Renal cortical epithelial cell (primary cell): ENCODE measurements at places on chromosomes 5 and 9. TPM values are rescaled to one million over a fixed set of nuclear protein-coding genes. Genes with fewer than 3 reads are reported as not detected.
A peak's percentile ranks its signal among the peaks of the same experiment; 100 is the strongest.

The RAB14 gene
- total RNA-seq = 21.5 and 55.8 TPM in 2 replicates

The ZDHHC11 gene
- under 0.01 and 2.3 TPM in 2 replicates for total RNA-seq

The SPATA31E1 gene
- total RNA-seq = not detected in 2 replicates

The SEMA5A gene
- total RNA-seq = 1.6 and 13.7 TPM in 2 replicates

The CARD19 gene
- total RNA-seq = 38.0 and 71.7 TPM in 2 replicates

The ADAMTS12 gene
- total RNA-seq = 2.3 and 6.3 TPM in 2 replicates

The PIP5KL1 gene
- 0.65 and 2.1 TPM in 2 replicates for total RNA-seq

The KIF20A gene
- total RNA-seq = 1.3 and 17.9 TPM in 2 replicates

GRCh38 chr5:133348406-133348805, 263.9 kb downstream of the FSTL4 start:
- DNase-seq = no peak

- DNase-seq = peak; percentile 3
These were observed 204.2 kb upstream of the HAPLN1 start for GRCh38 chr5:83924891-83925290.

DNA sequence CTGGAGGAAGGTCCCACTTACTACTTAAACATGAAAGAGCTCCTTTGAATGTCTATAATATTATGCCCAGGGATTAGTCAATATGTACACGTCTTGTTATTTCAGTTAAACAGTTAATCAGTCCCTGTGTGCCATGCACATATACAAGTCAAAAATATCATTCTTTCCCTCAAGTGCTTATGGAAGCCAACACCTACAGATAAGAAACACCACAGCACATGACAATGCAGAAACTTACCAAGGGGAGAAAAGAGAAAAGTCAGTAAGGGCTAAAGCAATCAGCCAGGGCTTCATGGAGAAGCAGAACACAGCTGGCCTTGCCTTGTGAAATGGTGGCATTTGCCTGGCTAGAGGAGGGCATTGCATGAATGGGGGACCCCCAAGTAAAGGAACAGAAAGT, 88.3 kb downstream of the SNCAIP start:
- DNase-seq = no peak

DNA sequence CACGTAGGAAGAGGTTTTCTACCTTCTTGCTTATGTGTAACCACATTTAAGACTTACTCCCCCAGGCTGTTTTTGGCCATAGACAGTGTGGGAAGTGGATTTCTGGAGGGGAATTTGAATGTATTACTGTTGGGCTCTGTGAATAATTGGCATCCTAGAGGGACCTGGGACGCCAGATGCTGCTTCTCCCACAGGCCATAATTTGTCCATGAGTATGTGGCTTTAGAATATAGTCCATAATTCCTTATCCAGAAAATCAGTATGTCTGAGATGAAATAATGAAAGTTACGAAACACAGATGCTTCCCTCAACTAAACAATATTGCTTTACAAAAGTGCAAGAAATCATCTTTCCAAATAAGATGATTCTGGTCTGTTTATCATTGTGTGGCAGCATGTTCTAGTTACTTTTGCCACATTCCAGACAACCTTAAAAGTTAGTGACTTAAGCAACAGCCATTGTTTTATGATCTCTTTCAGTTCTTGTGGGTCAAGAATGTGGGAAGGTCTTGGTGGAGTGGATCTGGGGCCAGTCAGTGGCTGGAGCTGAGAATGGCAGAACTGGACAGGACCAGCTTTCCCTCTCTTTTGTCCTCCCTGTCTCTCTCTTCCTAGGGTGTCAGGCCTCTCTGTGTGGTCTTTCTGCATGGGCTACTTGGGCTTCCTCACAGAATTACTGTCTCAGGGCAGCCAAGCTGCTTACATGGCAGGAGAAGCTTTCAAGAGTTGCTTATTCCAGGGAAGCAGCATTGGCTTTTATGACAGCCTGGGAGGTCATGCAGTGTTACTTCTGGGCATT, 79.4 kb downstream of the FBXL7 start:
- DNase-seq = peak; percentile 2

DNA sequence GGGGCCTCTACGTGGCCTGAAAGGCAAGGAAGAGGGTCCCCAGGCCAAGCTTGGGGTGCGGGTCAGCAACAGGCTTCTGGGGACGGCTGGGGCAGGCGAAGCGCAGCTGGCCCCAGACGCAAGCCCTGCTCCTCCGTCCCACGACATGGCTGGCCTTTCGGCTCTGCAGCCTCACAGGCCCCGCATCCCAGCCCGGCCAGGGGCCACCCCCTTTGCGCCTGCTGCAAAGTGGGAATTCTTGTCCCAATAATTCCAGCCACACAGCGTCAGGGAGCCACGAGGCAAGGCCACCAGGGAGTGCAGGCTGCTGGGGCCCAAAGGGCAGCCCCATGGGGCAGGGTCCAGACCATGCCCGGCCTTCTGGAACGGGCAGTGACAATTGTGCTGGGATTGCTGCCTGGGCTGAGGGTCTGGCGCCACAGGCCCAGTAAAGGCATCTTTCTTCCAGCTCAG, 1.1 kb upstream of the ENTPD2 start:
- no peak for DNase-seq

- no peak for DNase-seq
These were observed 275.4 kb downstream of the EBF1 start for GRCh38 chr5:158824241-158824882.

GRCh38 chr5:142421228-142421617, 96.4 kb upstream of the SPRY4 start:
- no peak for DNase-seq

DNA sequence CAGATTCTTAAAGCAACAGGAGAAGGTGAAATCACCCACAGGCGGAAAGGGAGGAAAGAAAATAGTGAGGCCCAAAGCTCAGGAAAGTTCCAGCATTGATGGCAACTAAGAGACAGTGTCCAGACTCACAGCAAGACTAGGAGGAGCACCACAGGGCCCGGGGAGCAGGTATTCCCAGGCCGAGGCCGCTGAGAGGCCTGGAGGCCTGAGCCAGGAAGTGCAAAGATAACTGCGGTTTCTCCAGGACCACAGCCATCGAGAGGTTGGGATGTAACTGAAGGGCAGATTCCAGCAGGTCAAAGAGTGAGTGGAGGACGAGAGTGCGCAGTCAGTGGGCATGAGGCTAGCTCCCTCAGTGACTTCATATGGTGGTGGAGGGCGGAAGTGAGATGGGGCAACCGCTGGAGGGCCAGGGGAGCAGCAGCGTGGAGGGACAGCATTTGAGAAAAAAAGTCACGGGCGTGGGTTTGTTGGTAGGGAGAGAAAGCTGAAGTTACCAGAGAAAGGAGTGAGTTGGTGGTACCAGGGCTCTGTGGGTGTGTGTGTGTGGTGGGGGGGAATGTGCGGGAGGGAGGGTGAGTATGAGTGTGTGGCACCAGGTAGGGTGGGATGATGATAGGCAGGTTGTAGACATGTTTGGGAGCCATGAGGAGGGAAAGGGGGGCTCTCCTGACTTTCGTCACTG, 89.7 kb downstream of the PSD2 start:
- DNase-seq = no peak

DNA sequence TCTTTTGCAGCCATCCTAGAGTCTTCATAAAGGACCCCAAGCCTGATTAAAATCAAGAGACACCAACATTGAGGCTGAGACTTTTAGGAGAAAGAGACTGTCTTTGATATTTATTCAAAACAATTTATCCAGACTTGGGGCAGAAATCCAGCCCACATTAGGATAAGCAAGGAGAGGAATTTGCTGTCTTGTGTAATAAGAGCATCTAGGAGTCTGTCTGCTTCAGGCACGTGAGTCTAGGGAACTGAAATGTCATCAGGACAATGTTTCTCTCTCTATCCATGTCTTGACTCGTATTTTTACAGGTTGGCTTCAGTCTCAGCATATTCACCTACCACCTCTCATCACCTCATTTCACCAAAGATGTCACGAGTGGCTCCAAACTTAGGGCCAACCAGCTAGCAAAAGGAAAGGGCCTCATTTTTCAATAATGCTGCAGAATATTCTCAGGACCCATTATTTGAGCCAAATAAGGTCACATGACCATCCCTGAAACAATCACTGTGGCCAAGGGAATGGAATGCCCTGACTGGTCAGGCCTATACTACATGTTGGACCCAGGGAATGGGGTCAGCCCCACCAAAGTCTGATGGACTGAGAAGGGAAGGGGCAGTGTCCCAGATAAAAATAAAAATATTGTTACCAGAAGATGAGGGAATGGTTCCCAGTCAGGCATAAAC, 70.3 kb upstream of the SAP30L start:
- no peak for DNase-seq

DNA sequence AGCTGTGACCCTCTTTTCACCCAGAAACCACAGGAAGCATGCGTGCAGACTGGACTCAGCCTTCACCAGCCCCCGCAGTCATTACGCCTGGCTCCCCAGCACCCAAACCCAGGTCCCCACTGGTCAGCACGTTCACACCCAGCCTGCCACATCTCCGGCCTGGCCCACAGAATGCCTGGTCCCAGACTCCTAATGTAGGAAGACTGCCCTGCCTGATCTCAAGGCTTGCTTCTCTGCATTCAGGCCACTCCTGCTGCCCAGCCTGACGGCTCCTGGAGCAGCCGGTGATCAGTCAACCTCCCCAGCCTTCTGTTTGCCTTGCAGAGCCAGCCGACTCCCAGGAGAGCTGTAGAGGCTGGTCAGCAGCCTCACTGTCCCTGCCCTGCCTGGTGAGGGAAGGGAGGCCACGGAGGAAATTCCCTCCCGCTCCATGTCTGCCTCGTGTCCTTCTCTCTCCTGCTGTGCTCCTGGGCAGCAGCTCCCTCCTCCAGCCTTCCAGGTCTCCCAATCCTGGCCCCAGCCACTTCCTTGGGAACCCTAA, 25.4 kb downstream of the ADAMTS2 start:
- DNase-seq = no peak

DNA sequence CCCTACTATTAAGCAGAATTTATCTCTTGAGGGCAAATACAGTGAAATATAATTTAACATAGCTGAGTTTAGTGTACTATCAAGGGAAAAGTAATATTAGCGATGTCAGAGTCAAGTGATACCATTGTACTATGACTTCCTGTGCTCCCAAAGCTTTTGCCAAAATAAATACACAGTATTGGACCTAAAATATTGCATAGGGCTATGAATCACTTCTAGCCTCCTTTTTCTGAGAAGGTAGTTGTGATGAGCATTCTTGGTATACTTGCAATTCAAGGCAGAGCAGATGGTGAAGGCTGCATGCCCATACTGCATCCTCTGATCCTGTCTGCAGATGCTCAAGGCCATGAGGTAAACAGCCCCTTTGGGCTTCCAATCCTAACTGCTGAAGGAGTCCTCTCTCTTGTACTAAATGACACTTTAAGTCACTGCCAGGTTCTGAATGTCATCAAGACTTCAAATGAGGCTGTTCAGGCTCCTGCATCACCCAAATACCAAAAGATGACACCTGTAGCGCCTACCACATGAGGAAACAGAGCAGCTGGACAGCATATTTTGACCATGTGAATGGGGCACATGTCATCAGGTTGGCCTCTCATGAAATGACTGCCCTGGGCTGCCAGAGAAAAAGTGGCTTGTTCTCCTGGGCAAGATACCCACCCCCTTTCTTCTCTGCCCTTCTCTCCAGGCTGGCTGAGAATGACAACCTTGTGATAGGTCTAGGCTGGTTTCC, 29.7 kb upstream of the PPP2CA start:
- no peak for DNase-seq

- no peak for DNase-seq
These were observed 100.7 kb upstream of the TRPC7 start for GRCh38 chr5:136466041-136466415.

GRCh38 chr5:32683125-32683524, 28.0 kb upstream of the NPR3 start:
- no peak for DNase-seq

DNA sequence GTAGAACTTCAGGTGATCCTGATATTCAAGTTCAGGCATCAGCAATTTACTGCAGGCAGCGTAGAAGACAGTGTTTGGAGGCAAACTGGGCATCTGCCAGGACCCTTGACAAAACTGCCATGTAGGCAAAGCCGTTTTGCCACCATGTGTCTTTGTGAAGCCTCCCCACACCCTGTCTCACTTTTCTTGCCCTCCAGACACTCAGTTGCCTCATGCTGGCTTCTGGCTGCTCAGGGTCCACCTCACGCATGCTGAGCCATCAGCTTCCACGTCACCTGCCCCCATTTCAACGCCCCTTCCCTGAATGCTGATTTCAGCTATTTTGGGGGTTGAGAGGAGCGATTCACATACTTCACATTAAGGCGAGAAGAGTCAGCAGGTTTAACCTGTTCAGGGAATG, 165.2 kb upstream of the KLF9 start:
- no peak for DNase-seq

- DNase-seq = no peak
These were observed 3.0 kb downstream of the FGF18 start for GRCh38 chr5:171422495-171422894.

DNA sequence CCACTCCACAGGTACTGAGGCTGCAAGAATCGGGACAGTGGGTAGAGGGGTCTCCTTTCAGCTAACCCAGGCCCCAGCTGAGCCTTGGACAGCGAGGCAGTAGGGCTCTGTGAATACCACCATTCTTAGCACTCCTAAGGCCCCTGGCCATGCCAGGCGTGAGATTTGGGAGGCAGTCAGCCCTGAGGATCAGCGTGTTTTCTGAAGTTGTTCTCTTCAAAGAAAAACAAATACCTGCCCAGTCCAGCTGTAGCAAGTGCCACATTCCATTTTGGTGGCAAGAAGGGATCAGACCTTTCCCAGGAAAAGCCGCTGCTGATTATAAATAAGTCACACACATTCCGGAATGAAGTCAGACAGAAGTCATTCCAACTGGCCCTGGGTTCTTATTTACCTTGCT, 47.8 kb downstream of the RALGPS1 start:
- DNase-seq = peak; percentile 82

- no peak for DNase-seq
These were observed 371.3 kb downstream of the DMRT2 start for GRCh38 chr9:1421436-1421835.

GRCh38 chr5:73448463-73449136, at the start of gene FOXD1:
Gene FOXD1 (minus strand): TSS chr5:73448777. CDS start chr5:73448362, 415 bp downstream.
- peak; percentile 69 for DNase-seq

- no peak for DNase-seq
These were observed 399.2 kb upstream of the KIF2A start for GRCh38 chr5:61906820-61907219.

DNA sequence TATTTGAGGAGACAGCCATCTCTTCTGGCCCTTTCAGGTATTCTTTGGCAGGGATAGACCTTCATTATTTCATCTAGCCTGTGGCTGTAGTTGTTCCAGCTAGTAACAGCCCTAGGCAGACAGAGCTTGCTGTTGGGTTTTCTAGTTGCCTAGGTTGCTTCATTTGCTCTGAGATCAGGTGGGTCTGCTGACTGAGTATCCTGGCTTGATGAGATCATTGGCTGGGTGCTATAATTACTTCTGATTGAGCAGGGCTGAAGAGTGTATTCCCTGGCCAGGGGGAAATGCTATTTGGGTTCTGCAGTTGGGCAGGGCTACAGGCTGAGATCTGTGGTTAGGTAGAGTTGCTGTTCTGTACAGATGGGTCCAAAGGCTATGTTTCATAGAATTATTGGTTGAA, 456.1 kb downstream of the PSAT1 start:
- DNase-seq = no peak
